ENCODE measurements at places on chromosomes 6 and 20. TPM values are rescaled to one million over a fixed set of nuclear protein-coding genes. Genes with fewer than 3 reads are reported as not detected.

DNA sequence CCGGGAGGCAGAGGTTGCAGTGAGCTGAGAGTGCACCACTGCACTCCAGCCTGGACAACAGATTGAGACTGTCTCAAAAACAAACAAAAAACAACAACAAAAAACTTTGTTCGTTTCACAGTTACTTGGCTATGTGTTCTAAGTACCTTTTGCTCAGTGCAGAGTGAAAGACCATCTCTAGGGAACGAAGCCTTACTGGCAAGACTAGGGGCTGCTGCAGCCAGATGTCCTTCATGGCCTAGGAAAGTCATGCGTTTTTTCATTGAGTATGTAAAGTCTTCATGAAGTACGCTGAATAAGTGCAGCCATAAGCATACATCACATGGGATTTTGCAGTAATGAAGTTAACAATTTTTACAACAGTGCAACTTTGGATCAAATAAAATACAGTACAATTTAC is 111.1 kb downstream of the JARID2 start:
- no peak for DNase-seq

- no peak for DNase-seq
Observed at GRCh38 chr20:43899274-43900120, 15.2 kb upstream of the TOX2 start.

DNA sequence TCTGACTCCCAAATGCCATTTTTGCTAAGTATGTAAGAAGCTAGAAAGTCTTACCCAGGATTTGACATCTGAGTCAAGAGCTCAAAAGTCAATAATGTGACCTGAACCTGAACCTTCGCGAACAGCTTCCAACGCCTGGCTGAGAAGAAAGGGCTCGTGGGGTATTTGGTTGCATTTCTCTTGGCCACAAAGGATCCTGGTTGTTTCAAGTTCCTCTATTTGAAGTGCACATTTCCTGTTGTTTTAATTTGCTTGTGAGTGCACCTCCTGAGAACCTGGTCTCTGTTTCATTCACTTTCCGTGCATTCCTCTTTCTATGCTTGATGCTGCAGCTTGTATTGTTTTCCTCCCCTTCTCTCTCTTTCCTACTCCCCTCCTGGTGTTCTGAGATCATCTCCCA is 212.5 kb downstream of the FOXA2 start:
- DNase-seq: no peak

DNA sequence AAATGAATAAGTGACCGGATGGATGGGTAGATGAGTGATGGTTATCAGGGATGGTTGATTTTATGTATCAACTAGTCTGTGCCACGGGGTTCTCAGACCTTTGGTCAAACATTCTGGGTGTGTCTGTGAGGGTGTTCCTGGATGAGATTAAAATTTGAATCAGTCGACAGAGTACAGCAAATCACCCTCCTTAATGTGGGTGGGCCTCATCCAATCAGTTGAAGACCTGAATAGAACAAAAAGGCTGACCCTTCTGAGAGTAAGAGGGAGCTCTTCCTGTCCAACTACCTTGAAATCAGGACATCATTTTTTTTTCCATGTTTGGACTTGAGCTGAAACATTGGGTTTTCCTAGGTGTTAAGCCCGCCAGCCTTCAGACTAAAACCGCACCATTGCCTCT is 136.4 kb upstream of the ATXN1 start:
- no peak for DNase-seq

DNA sequence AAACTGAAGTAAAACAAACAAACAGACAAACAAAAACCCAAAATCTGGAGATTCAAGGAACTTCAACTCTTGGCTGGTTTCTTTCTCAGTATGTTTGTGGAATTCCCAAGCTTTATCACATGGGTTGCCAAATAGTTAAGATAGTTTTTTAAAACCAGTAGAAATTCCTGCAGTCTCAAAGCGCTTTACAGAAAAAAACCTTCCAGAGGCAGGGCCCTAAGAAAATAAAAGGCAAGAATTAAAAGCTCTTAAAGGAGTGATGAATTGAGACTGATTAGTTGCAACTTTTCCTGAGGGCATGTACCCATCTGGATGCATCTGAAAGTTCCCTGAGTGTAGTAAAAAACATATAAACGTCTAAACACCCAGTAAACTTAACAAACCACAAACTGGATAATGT is 25.9 kb upstream of the PTCHD4 start:
- DNase-seq: no peak

DNA sequence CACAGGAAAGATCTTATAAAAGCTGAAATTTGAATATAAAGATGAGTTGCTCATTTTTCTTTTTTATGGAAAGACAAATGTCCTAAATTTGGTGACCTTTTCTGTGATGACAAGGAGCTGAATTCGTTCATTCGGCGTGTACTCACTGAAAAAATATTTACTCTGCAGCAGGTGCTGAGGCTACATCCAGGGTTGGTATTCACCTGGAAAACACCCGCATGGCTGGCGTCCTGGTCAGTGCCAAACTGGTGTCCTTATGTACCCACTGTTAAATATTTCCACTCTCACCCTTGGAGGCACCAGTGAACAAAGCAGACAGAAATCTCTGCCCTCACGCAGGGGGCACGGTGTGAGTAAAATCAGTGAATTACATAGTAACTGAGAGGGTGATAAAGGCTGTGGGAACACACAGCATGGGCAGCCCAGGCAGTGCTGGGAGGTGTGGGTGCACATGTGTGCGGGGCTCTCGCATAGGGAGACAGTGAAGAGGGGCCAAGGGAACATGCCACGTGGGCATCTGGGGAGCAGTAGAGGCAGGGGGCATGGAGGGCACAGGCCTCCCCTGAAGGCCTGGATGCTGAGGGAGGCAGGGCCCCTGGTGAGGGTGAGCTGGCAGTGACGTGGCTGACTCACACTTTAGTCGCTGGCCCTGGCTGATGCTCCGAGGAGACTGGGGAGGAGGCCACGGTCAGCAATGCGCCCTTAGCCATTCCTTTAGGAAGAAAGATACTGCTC is 89.7 kb downstream of the INSM1 start:
- DNase-seq: peak; percentile 22

DNA sequence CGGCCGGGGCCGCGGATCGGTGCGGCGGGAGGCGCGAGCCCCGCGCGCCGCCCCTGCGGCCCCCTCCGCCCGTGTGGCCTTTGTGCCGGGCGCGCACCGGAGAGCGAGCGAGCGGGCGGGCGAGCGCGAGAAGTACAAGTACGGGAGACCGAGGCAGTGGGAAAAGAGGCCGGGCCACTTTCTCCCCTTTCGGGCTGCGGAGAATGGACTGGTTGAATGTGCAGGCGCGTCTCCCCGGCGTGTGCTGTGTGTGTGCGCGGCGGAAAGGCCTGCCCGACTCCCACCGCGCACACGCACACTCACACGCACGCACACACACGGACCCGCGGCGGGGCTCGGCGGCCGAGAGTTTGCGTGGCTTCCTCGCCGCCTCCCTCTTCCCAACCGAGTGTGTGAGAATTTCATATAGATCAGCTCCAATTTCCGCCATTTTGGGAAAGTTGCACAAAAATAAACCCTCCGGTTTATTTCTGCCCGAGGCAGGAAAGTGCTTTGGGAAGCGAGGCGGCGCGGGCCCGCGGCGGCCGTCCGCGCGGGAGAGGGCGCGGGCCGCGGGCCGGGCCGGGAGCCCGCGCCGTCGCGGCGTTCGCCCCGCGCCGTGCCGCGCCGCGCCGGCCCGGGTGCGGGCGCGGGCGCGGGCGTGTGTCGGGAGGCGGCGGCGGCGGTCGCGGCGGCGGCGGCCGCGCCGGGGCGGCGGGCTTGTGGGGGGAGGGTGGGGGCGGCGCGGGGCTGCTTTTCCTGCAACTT is 1.1 kb downstream of the L3MBTL3 start:
- no peak for DNase-seq

DNA sequence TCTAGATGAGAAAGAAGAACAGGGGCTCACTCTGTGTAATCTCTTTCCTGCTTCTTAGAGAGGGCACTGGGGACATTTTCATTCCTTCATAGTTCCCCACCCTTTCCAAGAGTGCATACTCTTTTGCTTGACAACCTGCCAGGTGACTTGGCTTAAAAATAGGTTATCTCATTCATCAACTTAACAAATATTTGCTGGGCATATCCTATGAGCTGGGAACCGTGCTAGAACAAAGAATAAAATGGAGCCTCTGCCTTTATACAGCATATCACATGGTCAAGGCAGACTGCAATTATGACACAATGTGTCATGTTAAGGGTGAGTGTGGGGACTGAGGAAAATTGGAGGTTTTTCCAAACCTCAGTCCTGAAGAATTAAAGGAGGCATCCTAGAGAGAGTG is 209.8 kb upstream of the FOXA2 start:
- no peak for DNase-seq

- no peak for DNase-seq
Observed at GRCh38 chr6:89290401-89291155, 24.5 kb downstream of the GABRR2 start.

GRCh38 chr6:26553264-26553634 is 15.1 kb downstream of the HMGN4 start:
- no peak for DNase-seq

DNA sequence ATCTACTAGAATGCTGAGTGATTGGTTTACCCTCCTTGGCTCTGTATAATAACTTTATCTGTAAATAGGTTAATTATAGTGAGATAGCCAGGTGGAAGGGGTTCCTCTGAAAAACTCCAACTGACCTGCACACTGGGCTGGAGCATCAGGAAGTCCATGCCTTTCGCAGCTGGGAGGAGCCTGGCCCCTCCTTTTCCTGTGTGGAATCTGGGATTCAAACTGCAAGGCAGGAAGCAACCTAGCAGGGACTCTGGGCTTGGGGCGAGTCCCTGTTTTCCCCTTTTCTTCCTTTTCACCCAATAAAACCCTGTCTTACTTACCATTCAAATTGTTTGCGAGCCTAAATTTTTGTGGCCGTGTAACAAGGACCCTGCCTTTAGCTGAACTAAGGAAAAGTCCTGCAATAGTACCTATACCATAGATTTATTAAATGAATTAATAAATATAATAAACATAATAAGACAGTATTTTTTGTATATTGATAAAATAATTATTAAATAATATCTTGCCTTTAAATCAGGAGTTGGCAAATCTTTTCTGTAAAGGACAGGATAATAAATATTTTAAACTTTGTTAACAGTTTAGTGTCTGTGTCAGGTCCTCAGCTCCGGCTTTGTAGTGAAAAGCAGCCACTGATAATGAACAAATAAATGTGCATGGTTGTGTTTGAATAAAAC is 406.2 kb upstream of the MMS22L start:
- no peak for DNase-seq

- no peak for DNase-seq
Observed at GRCh38 chr20:10681494-10681893, 7.7 kb upstream of the JAG1 start.

- DNase-seq: no peak
Observed at GRCh38 chr6:79863566-79863965, 83.8 kb downstream of the ELOVL4 start.

- no peak for DNase-seq
Observed at GRCh38 chr6:115733426-115733825, 327.3 kb downstream of the FRK start.

DNA sequence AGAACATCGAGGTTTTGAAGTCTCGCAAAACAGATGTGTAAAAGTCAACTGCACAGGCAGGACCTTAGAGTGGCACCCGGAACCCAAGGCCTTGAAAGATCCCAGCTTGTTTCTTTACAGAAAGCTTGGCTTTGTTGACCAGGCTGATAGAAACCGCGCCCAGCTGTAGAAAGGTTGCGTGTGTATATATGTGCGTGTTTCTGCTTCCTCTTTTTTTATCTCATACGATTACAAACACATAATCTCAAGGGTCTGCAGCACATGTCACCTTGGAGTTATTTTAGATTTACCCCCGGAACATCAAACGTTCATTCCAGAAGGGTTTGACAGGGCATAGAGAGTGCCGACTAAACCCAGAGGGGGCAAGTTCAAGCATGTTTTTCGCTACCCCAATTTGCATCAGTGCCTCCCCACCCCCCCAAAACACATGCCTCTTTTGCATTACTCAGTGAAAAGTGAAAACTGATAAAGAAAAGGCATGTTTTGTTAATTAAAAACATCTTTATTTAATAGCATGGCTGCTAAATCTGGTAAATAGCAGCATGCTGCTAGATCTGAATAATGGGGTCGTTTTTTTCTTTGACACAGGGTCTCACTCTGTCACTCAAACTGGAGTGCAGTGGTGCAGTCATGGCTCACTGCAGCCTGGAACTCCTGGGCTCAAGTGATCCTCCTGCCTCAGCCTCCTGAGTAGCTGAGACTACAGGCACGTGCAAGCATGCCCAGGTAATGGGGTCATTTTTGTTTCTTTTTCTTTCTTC is 33.2 kb upstream of the NCOA3 start:
- no peak for DNase-seq

GRCh38 chr20:23332467-23332866 is 18.1 kb upstream of the NXT1 start:
- DNase-seq: no peak

DNA sequence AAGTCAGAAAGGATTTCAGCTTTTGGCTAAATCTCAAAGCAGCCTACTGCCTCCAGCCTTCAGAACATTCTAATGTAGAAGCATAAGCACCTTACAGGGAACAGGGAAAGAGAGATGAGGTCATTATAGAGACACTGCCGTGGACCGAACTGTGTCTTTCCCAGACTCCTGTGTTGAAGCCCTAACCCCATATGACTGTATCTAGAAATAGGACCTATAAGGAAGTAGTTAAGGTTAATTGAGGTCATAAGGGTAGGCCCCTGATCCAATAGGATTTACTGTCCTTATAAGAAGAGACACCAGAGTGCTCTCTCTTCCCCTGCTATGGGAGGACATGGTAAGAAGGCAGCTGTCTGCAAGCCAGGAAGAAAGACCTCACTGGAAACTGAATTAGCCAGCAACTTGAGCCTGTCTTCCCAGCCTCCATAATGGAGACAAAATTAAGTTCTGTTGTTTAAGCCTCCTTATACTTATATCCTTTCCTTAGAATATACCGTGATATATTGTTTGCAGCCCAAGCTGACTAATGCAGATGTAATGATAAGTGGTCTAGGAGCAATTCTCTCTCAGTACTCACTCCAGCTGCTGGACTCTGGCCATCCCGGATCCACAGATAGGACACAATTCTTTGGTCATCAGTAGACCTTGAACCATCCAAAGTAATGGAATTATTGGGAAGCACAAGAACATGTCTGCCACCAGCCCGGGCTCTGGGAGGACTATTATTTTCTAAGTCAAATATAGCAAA is 71.4 kb downstream of the ALDH5A1 start:
- DNase-seq: peak; percentile 37

DNA sequence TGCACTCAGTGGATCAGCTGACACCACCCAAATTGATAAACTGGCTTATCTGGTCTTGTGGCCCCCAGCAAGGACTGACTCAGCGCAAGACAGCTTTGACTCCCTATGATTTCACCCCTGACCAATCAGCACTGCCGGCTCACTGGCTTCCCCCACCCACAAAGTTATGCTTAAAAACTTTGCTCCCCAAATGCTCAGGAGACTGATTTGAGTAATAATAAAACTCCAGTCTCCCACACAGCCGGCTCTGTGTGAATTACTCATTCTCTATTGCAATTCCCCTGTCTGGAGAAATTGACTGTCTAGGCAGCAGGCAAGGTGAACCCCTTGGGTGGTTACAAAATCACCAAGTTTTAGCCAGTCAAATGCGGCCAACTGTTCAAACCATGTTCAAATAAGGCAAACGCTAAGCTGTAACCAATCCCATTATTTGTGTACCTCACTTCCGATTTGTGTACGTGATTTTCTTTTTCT is 32.5 kb downstream of the SLC22A2 start:
- DNase-seq: no peak

GRCh38 chr6:121143476-121143875 is 190.8 kb downstream of the TBC1D32 start:
- DNase-seq: no peak

MLIP gene
- not detected for total RNA-seq

HTR1E gene
- not detected for total RNA-seq

PHACTR1 gene
- total RNA-seq: 3.3 TPM

BPIFB4 gene
- total RNA-seq: not detected

NRSN1 gene
- total RNA-seq: not detected

LY6G6C gene
- total RNA-seq: not detected

TMEM217 gene
- total RNA-seq: 2.2 TPM

SULF2 gene
- 0.31 TPM for total RNA-seq

All from HFFc6 (cell line).